Progenitor cell of endocrine pancreas (in vitro differentiated cells): ENCODE measurements at places on chromosomes 5 and 9. TPM values are rescaled to one million over a fixed set of nuclear protein-coding genes. Genes with fewer than 3 reads are reported as not detected.

Gene TAF1L
- total RNA-seq: not detected in 2 replicates

Gene NIPAL4
- not detected in 2 replicates for total RNA-seq

Gene IFNK
- not detected in 2 replicates for total RNA-seq

Gene ANKDD1B
- 2.3 and 2.8 TPM in 2 replicates for total RNA-seq

Gene CDX1
- total RNA-seq: 0.31 and 0.43 TPM in 2 replicates

- DNase-seq: no peak
These were observed 30.2 kb downstream of the GOLGA2 start for GRCh38 chr9:128245421-128246151.

- DNase-seq: no peak
These were observed 20.6 kb downstream of the CLPTM1L start for GRCh38 chr5:1324301-1324700.

DNA sequence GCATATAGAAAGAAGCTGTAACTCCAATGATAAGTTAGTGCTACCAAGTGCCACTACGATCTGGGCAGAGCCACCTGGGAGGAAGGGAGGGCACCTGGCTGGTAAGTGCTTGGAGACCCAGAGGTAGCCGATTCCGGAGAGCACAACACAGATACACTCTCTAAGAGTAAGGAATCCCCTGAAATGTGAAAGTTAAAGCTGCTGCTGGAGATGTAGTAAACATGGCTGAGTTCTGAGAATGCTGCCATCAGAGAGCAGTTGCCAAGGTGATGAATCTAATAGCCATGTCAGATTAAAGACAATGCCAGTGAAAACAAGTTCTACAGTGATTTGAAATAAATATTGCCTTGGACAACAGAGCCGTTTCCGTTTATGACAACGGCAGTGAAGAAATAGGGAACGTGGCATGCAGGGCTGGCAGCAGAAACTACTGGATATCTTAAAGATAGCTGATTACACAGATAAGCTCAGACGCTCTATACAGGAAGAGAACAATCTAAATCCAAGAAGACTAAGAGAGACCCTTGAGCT, 561.2 kb upstream of the C9orf72 start:
- no peak for DNase-seq

DNA sequence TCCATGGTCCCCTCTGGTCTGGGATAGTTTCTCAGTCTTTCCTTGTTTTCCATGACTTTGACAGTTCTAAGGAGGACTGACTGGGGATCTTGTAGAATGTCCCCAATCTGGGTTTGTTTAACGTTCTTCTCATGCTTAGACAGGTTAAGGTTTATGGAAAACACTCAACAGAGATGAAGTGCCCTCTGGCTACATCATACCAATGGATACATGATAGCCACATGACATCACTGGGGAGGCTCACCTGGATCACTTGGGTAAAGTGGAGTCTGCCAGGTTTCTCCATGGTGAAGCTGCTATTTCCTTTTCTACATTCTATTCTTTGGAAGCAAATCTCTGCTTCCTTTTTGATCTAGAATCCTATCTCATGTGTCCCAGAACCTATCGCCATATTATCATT, 23.8 kb upstream of the ALDH1B1 start:
- DNase-seq: no peak

DNA sequence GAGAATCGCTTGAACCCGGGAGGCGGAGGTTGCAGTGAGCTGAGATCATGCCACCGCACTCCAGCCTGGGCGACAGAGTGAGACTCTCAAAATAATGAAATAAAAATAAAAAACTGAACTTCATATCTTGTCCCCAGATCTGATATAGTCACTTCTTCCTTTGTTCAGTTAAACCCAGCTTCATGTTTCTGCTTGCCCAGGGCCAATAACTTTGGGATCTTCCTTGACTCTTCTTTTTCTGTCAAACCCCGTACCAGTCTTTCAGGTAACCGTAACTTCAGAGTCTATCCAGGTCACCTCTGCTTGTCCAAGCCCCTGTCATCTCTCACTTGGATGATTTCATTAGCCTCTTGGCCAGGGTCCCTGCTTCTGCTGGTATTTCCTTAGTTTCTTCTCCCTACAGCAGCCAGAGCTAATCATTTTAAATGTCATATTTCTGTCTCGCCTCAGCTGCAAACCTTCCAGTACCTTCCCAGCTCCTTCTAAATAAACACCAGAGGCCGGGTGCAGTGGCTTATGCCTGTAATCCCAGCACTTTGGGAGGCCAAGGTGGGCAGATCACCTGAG, 19.7 kb upstream of the ABL1 start:
- DNase-seq: no peak
